ENCODE measurements at places on chromosomes 3 and 15.

GRCh38 chr3:184156522-184156955 lies 1.4 kb downstream of the DVL3 start:
- peak; percentile 55 for DNase-seq

GRCh38 chr15:64046421-64047153 lies at the start of gene DAPK2:
Gene DAPK2, minus strand, starts transcription at chr15:64046485. Its CDS starts 6,224 bp downstream, at chr15:64040261.
- DNase-seq: peak; percentile 49

GRCh38 chr15:60004009-60004845 lies at the start of gene FOXB1:
Gene FOXB1, plus strand, starts transcription at chr15:60004311. Its CDS starts 653 bp downstream, at chr15:60004964.
- DNase-seq: no peak

DNA sequence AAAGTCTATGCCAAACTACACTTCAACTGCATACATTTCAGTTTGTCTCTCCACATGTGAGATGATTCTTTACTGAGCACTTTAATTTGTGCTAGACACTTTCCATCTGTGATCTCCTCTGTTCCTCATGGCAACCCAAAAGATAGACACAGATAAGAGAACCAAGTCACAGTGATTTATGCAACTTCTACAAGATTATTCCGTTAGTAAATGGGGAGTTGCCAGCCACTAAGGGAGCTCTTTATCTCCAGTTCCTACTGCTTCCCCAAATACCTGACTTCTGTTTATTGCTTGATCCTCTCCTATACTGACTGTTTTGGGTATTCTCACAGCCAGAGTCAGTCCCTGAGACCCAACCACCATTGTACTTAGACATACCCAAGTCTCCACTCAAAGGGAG lies 24.1 kb upstream of the AKAP13 start:
- DNase-seq: no peak

GRCh38 chr3:187750513-187751123 lies 5.3 kb upstream of the BCL6 start:
- peak; percentile 86 for DNase-seq

DNA sequence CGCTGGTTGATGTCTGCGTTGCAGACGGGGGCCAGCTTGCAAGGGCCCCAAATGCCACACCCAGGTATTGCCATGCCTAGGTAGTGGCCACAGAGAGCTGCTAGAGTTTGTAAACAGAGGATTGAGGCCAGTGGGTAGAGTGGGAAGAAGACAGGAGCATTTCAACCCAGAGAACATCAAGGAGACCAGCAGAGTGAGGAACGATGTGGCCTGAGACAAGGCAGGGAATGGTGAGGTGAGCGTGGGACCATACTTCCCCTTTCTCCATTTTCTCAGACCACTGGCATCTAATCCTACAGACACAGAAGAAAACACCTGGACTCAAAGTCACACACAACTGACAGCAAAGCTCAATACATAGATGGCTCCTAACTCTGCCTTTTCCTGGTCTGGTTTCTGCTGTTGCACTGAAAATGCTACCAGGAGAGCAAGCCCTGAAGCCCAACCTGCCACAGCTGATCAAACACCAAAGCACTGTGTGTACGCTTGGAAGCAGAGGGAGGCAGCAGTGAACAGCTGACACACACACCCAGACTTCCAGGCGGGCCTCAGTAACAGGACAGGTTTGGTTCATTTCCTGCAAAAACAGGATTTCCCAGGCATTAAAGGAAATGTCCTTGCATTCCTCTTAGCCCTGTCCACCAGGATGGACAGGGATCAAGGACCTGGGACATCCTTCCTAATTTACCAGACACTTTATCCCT lies 1.6 kb downstream of the FAM174B start:
- peak; percentile 12 for DNase-seq

DNA sequence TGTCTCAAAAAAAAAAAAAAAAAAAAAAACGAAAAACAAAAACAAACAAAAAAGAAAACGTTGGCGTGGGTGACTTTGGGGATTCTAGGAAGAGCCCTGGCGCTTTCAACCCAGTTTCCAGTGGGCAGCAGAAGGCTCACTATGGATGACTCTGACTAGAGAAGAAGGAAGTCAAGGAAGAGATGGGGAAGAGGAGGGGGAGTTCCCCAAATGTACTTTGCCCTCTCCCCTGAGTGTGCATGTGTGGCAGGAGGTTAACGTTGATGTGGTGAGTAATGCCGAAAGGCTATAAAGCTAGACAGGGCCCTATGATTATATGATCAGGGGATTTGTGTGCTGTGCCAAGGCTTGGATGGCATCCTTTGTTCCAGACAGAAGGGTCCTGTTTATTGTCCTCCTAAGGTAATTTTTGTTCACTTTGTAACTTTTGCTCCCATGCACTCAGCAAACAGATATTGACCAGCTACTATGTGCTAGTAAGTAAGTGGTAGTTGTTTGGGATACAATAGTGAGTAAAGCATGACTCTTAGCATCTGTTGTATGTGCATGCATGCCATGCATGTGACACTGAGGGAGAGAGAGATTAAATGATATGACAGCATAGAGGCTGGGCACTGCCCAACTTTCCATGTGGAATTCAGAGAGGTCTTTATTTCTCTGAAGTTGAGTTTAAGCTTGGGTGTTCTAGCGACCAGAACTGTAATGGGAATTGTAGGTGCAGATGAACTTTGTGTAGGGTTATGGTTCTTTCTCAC lies 750 bp upstream of the HHLA2 start:
- DNase-seq: no peak

DNA sequence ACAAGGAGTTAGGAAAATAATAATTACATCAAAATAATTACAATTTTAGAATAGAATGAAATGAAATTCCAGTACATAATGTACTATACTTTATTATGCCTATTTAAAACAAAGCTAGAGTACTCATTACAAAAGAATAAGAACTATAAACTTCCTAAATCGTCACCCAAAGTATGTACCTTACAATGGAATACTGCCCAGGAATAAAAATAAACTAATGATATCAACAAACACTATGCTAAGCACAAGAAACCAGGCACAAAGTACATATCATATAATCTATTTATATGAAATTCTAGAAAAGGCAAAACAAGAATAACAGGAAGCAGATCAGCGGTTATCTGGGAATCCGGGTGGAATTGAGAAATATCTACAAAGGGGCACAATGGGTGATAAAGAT lies 84.7 kb downstream of the MYO9A start:
- DNase-seq: no peak

GRCh38 chr15:74680456-74680855 lies 15.4 kb downstream of the EDC3 start:
- peak; percentile 43 for DNase-seq

DNA sequence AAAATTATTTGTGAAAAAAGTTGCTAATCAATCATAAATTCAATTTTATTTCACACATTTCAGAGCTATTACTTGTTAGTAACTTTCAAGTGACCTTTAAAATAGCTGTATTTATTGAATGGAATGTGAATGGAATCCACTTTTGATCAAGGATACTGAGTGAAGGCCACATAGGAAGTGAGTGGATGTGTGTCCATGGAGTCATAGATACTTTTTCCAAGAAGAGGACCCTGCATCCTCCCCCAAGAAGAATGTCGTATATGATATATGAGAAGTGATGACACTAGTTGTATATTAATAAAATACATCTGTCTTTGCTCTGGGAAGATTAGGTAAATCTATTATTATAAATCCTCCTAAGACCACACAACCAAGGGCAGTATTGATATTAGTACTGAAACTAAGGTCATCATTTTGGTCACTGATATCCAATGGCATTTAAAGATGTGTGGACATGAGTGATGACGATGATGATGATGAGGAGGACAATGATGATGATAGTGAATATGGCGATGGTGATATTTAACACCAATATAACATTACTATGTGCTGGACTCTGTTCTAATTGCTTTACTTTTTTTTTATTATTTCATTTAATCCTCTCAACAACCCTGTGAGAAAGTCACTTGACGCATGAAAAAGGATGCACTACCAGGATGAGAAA lies 493.0 kb upstream of the NR2F2 start:
- no peak for DNase-seq

- DNase-seq: no peak
Measured at GRCh38 chr3:101043687-101044078, 50.5 kb upstream of the ABI3BP start.

- no peak for DNase-seq
Measured at GRCh38 chr3:121552379-121552778, 6.6 kb upstream of the POLQ start.

GRCh38 chr3:105906836-105907235 lies 38.0 kb upstream of the CBLB start:
- DNase-seq: peak; percentile 10

DNA sequence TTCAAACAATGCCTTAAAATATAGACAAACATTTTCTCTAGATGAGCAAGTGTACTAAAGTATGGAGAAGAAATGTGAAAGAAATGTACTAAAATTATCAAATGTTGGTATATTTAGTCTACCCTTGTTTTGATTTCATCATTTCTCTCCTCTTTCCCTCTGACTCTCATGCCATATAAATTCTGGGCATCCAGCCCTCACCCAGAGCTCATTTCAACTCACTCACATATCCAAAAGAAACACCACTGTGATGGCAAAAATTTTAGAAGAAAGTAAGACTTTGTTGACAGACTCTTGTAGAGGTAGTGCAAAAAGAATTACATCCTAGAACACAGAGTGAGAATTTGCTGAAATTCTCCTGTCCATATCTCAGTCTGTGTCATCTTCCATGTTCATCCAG lies 377.8 kb upstream of the SUCLG2 start:
- no peak for DNase-seq

GRCh38 chr3:43951813-43952212 lies 261.1 kb downstream of the ABHD5 start:
- no peak for DNase-seq

- no peak for DNase-seq
Measured at GRCh38 chr3:141323936-141324704, 44.2 kb upstream of the ZBTB38 start.

DNA sequence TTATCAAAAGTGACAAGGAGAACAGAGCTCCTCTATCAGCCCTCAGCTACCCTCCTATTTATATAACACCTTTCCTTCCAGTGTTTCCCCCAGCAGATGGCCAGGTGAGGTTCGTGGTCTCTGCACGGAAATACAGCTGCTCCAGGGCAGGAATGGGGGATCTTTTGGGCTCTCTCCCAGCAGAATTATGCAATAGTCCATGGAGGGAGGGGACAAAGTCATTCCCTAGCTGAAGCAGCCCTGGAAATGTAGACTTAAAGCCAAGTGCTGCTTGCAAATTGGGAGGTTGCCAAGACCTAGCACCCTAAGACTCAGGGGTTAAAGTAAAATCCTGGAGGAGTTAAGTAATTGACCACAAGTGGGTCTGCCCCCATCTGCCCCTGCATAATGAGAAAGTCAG lies 256.3 kb downstream of the LRTM1 start:
- no peak for DNase-seq

DNA sequence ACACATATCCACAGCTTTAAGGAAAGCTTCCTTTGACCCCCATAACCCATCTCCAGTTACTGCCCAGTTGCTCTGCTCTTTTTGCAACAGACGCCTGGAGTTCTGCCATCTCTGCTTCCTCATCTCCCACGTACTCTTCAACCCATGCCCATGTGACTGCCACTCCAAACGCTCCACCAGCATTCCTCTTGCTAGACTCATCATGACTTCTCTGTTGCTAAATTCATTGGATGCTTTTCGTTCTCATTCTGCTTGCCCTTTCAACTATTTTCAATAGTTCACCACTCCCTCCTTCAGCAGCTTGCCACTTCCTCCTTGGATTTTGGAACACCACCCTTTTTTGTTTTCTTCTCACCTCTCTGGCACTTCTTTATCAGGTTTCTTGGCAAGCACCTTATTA lies 2.7 kb upstream of the KNSTRN start:
- DNase-seq: peak; percentile 93

- DNase-seq: peak; percentile 84
Measured at GRCh38 chr3:184314700-184315542, 515 bp downstream of the EIF4G1 start.

DNA sequence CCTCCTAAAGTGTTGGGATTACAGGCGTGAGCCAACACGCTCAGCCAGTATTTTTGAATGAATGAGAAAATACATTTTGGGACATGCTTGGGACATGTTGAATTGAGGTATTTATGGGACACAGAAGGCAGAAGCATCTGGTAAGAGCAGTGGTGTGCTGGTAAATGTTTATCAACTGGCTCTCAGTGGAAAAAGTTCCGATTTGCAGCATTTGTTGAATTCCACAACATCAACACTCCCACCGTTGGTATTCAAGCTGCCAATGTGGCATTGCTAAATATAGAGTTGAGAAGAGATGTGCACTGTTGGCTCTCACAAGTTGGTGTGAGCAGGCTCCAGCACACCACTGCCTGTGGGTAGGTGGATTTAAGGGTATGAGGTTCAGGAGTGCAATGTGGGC lies 35.8 kb upstream of the LRRFIP2 start:
- DNase-seq: no peak

- DNase-seq: no peak
Measured at GRCh38 chr3:190266913-190267290, 55.3 kb downstream of the CLDN1 start.

GRCh38 chr15:90309020-90309419 lies 43.1 kb upstream of the ZNF774 start:
- no peak for DNase-seq

DNA sequence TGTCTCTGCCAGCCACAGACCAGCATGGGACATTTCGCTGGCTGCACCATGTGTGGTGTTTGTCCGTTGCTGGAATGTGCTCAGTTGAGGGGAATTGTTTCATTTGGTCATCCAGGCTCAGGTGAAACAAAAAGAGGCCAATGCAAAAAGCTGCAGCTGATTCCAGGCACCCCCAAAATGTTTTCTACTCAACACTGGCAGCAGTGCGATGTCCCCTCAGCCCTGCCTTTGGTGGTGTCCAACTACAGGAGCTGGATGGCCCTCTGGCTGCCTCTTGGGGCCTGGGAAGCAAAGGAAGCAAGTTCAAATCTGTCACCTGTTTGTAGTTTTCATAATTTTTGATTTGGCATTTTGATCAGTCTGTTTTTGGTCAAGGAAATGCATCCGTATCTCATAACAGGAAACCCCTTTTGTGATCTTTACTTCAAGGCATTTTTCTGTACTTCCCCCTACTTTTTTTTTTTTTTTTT lies 141.8 kb downstream of the EEFSEC start:
- no peak for DNase-seq

GRCh38 chr15:46677491-46677890 lies 1039.8 kb upstream of the SEMA6D start:
- no peak for DNase-seq
